ENCODE measurements at places on chromosomes 3 and 15.

DNA sequence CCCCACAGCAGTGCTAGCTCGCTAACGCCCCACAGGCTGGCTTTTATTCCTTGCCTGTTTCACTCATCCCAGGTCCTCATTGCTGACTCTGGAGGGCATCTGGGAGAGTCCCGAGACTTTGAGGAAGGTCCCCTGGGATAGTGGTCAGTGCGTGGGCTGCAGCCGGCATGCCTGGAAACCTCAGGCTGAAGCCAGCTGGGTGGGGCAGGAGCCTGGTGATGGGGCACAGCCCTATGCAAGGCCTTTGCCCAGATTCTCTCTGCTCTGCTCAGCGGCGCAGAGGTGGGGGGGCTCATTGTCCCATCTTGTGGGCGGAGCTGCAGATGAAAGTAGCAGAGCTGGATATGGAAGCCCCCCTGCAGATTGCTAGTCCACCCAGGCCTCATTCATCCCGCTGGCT is 55.7 kb upstream of the SMAD6 start:
- no peak for DNase-seq

- DNase-seq = peak; percentile 98
These were observed 5.6 kb downstream of the CSK start for GRCh38 chr15:74787251-74788041.

DNA sequence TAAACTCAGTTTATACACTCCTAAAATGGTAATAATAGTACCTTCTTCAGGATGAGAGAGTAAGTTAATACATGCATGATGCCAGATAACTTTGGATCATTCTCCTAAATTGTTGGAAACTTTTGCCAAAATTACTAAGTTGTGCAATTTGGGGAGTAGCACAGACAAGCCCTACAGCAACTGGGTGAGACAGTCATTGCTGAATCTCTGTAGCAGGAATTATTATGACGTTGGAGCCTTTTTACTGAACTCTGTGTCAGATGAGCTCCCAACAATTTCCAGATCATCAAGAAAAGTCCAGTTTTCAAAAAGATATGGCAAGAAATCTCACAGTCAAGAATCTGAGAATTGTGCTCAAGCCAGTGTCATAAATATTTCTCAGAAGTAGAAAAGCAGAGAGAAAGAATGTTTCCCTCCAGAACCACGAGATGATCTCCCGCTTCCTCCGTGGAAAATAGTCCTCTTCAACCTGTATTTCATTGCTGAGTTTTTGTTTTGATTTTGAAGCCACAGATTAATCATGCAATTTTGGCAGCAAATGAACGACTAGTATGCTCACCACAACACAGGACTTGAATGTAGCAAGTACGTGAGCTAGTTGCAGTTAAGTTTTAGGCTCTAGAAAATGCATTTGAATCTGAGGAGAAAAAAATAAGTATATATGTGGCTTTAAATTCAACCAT is 485.4 kb downstream of the CNTN6 start:
- no peak for DNase-seq

GRCh38 chr15:77029166-77030047 is 34.5 kb downstream of the PSTPIP1 start:
- DNase-seq = peak; percentile 13

DNA sequence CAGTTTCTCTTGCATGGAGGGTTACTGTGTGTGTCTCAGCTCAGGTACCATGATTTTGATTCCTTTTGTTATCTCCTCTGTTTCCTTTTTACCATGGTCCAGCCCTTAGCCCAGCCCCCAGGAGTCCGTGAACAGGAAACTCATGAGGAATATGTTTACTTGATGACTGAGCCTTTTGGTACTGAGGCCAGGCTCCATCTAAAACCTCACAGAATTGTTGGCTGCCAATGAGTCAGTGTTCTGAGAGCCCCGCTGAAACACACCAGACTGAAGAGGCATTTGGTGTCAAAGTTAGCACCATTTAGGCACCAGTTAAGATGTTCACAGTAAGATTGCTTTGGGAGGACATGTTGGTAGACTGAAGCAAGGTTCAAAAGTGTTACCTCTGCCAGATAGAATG is 80.9 kb downstream of the DGKG start:
- no peak for DNase-seq

Measured in B cell (primary cell).